ENCODE measurements at places on chromosomes 7 and 10. TPM values are rescaled to one million over a fixed set of nuclear protein-coding genes. Genes with fewer than 3 reads are reported as not detected.

DNA sequence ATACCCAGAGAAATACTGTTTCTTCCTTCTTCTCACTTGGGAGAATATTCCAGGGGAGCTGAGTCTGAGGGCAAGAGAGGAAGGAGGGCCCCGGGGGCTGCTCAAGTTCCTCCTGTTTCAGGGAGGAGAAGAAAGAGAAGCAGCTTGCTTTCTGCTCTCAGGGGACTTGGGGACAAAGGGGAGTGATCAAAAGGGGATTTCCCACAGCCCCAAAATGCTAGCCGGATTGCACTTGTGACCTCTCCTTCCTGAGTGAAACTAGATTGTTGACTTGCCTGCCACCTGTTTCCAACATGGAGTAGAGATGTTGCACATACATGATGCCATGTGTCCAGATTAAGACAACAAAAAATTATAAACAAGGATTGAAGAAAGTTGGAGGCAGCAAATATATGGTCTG, 28.7 kb upstream of the PDCD4 start:
- ATAC-seq, result no peak

DNA sequence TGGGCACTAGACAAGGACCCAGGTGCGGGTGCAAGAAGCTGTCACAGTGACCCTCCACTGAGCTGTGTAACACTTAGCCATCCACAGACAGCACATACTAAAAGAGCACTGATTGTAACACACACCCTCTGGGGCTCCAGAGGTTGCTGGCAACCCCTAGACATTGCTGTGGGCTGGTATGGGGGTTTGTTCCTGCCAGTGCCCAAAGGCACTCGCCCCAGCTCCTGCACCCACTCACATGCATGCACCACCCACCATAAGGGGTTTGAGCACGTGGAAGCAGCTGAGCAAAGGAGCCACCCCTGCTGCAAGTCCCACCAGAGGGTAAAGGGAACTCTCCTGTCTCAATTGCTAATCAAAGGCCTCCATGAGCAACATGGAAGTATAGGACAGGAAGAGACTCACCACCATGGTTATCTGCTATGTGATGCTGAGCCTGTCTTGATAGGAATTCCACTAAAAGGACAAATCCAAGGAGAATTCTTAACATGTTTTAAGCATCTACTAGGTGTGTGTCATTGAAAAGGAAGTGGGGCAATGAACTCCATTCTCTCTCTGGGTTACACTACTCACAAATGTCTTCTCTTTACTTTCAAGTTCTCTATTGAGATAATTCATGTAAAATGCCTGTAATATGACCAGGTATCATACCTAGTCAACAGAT, 103.1 kb downstream of the GFRA1 start:
- no peak for ATAC-seq

GRCh38 chr7:50197549-50197948, 104.5 kb upstream of the ZPBP start:
- ATAC-seq, result no peak

- no peak for ATAC-seq
Measured at GRCh38 chr7:91330191-91330808, 66.1 kb downstream of the FZD1 start.

DNA sequence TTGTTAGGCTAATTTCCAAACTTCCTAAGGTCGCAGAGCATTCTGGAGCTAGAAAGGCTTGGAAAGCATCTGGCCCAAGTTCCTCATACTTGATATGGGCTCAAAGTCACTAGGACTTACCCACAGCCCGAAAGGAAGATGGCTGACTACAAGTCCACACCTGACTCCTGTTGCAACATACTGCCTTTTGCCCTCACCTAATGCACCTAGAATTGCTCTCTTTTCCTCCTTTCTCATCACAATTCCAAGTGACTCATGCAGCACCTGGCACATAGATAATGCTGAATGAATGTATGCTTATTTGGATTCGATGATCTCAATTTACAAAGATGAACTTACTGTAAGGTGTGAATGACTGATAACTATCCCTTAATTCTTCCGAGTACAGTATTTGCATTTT, 131.5 kb downstream of the SORBS1 start:
- ATAC-seq, result no peak

DNA sequence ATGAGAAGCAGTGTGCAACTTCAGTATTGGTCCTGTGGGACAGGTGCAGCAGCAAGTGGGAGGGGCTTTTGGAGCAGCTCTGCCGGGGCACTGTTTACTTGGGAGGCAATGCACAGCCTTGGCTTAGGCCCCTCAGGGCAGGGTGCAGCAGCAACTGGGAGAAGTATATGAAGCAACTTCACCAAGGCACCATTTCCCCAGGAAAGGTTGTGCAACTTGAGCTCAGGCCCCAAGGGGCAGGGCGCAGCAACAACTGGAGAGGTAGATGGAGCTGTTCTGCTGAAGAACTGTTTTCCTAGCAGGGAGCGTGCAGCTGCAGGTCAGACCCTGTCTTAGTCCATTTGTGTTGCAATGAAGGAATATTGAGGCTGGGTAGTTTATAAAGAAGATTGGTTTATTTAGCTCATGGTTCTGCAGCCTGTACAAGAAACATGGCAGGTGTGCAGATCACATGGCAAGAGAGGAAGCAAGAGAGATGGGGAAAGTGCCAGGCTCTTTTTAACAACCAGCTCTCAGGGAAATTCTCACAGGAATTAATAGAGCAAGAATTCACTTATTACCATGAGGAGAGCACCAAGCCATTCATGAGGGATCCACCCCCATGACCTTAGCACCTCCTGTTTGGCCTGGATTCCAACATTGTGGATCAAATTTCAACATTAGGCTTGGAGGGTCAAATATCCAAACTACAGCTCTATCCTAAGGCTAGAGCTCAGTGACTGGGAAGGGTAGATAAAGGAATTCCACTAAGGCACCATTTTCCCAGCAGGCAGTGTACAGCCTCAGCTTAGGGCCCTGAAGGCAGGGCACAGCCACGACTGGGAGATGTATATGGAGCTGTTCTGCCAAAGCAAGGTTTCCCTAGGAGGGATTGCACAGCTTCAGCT, 10.9 kb downstream of the GPR141 start:
- no peak for ATAC-seq

The MAT1A gene
- total RNA-seq, result 0.13 TPM

The EIF5AL1 gene
- 0.63 TPM for total RNA-seq

DNA sequence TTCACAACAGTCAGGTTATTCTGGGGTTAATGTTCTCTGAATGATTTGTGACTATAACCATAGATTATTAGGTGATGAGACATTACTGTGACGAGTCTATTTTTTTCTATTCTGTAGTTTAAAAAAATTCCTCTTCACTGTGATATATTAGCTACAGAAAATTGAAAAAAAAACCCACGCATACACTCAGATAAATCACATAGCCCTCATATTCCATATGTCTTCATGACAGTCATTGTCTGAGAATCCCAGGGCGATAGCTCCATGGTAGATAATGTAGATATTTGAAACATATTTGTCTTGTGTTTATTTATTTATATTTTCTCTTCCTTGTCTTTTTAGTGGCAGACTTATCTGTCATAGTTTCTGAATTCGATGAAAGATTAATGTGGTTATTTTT, 110.0 kb downstream of the CAMK1D start:
- peak; percentile 53 for ATAC-seq

GRCh38 chr7:4771737-4772136, 3.7 kb upstream of the AP5Z1 start:
- no peak for ATAC-seq
